Cortex of kidney (tissue), 1 donor: ENCODE measurements at places on chromosomes 7 and 10.

DNA sequence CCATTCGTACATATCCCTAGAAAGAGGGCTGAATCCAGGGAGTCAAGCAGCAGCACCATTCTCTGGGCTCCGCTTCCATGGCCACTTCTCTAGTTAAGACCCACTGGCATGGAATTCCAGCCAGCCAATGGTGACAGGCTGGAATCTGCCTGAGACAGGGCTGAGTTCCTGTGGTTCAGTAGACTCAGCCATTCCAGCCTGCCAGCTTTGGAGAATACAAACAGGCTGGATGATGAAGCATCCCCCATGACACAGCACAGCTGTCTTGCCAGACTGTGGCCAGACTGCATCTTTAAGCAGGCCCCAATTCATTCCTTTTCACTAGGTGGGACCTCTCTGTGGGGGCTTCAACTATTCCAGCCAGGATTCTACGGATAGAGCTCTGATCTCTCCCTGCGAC, 329.6 kb downstream of the XPNPEP1 start:
- no peak for DNase-seq

DNA sequence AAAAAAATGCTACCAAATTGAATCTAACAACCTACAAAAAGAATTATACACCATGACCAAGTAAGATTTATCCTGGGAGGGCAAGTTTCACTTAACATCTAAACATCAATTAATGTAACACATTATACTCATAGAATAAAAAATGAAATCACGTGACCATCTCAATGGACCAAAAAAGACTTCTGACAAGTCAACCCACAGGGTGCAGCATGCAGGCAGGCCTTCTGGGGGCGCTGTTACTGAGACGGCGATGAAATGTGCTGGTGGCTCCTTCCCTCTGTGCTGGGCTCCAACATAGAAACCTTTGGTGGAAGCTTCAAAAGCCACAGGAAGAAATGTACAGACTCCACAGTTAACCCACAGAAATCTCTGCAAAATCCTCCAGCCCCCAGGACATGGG, 103.1 kb downstream of the INHBA start:
- DNase-seq, result no peak

DNA sequence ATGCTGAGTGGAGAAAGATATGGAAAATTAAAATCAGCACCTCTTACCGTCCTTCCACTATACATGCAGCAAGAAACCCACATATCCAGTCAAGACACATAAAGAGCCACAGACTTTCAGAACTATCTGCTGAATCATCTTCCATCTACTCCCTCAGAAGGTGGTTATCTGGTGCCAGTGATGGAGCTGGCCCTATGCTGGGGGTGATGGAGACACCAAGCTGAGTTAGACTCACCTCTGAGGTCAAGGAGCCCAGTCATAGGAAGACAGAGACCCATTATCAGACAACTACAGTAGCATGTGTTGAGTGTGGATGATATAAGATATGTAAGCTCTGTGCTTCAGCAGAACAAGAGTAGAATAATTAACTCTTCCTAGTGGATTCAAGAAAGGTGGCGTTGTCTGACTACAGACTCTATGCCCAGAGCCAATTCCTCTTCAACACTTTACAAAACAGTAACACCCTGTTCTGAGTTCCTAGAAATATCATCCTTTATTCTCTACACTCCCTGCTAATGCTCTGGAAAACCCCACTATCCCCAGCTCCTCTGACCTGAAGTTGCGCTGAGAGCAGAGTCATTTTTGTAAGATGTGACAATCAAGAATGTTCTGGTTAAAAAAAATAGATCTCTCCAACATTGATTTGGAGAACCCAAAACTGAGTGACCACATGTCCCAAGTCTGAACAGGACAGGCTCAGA, 14.3 kb downstream of the CYP3A5 start:
- no peak for DNase-seq

DNA sequence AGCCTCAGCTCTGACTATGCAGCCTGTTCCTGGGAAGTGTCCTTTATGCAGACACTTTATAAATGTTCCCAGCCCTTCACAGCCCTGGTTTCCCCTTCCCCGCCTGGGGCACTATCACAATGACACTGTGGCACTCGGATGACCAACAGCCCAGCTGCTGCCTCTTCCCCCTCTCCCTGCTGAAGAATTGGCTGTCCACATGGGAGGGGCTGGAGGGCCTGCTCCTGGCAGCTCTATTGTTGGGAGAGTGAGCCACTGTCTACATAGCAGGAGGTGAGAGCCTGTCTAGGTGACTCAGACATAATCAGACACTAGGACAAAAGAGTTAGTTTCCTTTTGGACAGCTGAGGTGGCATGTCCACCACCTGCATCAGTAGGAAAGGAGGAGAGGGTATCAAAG, 437.5 kb downstream of the PLXNA4 start:
- DNase-seq, result no peak

DNA sequence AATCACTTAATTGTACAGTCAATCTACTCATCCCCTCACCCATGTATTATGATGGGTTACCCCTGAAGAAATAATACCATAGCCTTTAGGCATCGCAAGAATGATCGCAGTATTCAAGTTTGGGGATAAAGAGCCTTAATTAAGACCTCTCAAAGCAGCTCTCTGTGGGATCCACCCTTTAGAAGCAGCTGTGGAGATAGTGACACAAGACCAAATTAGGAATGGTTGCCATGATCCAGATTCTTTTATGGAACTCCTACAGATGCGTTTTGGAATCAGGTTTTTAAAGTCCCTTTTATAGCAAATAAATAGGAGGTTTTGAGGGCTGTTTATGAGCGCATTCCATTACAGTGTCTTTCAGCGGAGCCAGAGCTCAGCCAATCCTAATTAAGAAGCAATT, 12.2 kb downstream of the TES start:
- no peak for DNase-seq

DNA sequence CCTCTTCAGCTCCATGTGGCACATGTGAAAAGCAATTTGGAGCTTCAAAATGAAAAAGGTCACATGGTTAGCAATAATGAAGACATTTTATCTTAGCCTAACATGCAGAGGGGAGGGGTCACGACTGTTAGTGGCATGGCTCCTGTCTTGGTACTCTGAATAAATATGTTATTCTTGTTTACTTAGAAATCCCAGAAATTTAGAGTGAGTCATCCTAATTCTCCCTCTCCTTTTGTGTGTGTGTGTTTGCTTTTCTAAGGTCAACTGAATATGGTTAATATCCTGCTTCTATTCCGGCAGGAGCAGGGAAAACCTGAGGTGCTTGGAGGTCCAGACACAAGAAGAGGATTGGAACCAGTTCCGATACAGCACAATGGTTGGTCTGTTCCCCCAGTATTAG, 17.6 kb downstream of the BCCIP start:
- no peak for DNase-seq

DNA sequence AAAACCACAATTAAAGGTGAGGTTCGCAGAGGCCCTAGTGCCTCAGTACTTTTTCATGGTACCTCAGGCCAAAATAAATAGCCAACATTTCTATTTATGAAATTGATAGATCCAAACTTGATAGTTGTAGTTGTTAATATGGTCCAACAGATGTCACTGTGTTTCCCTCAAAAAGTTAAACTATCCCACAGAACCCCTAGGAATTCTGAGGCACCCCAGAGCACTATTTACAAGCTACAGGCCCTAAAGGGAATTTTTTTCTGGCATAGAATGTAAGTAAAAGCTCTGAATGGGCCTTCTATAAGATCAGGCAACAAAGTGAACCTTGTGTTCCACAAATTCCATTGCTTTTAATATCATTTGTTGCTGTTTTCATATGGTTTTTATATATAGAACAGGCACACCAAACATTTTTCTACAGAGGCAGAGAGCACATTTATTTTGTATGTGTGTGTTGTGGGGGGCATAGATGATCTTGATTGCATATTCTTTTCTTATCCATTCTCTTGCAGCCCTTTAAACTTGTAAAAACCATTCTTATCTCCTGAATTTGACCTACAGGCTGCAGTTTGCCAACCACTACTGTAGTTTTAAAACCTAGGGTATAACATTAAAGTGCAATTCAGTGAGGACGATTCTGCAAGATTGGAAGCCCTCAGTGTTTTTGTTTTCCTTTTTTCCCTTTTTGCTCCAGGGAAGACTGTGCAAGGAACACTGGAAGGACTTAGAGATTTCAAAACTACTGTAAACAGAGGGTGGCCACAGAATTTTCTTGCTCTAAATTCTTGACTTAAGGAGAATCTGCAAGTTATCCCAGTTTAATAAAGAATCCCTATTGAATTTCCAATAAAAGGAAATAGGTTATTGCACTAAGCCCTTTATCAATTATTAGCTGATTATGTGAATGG, 3.5 kb upstream of the ARL4A start:
- DNase-seq, result no peak

DNA sequence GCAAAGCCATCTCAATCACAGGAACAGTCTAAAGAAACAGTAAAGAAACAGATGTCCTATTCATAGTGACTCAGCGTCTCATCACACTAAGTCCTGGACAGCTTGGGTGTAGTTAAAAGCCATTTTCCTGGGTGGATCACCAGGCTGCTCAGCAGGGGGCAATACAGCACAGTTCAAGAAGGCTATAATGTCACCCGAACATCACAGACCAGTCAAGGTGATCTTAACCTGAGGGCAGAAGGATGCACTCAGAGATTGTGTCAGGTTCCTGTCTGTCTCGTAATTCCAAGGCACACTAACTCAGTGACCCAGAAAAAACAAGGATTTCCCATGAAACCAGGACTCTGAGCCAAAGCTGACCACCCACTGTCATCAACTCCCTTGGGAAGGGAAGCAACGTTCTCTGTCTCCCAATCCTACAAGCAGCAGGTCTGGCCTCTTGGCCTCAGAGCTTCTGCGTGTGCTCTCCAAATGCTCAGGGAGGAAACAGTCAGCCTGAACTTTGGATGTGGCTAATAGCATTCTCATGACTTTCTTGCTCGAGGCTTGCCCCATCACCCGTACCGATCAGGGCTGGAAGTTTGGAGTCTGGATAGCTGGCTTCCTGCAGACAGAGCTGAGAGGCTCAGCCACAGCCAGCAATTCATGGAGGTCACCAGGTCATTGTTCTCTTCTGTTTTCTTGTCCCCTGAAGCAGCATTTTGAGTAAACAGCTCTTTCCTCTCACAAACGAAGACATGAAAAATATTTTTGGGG, 90.4 kb upstream of the FAM171A1 start:
- DNase-seq, result no peak

- DNase-seq, result no peak
Measured at GRCh38 chr7:43458330-43459018, 124.4 kb upstream of the STK17A start.

DNA sequence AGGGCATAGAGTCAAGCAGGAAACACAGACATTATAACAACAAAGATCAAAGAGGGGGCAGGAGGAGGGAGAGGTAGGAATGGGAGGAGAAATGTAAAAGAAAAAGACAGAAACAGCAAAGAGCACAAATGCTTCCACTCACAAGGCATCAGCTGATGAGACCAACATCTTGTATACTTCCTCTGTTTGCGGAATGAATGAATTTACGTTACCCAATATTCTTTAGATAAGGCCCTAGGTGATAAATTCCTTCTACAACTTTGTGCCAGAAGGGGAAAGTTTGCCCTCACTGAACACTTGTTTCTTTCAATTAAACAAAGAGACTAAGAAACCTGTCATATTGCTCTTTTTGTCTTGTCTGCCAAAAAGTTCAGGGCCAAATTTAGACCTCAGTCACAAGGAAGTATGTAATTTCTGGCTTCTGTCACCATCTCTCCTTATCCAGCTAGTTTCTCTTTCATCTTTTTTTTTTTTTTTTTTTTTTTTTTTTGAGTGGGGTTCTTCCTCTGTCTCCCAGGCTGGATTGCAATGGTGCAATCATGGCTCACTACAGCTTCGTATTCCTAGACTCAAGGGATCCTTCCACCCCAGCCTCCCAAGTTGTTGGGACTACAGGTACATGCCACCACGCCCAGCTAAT, 116.4 kb upstream of the NANOS1 start:
- DNase-seq, result no peak

- no peak for DNase-seq
Measured at GRCh38 chr7:2128601-2129322, 104.0 kb downstream of the MAD1L1 start.

GRCh38 chr7:8056439-8056838, 87.8 kb downstream of the GLCCI1 start:
- no peak for DNase-seq

DNA sequence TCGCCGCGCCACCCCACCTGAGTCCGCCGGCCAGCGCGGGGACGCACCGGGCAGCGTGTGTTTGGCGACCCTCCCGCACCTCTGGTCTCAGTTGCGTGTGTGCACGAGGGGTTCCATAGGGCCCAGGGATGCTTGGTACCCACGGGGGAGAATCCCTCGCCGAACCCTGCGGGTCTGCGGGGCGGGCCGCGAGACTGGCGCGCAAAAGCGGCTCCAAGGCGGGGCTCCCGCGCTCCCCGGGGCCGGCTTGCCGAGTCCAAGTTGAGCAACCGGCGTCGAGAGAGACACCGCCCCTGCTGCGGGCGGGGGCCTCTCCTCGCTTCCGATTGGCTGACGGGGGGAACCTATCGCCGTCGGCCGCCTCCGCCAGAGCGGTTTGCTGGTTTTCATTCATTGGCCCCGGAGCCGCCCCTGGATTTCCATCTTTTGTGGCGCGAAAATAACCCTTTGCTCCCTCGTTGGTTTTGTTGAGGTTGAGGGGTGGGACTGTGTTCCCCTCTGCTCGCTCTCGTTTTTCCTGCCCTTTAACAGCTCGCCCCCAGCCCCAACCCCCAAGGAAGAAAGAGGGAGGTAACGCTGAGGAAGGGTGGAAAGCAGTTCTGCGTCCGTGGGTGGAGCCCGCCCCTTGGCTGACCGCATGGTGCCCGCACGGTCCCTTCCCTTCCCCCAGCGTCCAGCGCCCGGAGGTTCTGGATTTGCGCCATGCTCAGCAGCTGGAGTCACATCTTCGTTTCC, 4.0 kb upstream of the IGF2BP3 start:
- no peak for DNase-seq

- DNase-seq, result no peak
Measured at GRCh38 chr10:31678139-31678536, 250.5 kb downstream of the ARHGAP12 start.

GRCh38 chr10:60388116-60388625, 1.5 kb downstream of the ANK3 start:
- no peak for DNase-seq

DNA sequence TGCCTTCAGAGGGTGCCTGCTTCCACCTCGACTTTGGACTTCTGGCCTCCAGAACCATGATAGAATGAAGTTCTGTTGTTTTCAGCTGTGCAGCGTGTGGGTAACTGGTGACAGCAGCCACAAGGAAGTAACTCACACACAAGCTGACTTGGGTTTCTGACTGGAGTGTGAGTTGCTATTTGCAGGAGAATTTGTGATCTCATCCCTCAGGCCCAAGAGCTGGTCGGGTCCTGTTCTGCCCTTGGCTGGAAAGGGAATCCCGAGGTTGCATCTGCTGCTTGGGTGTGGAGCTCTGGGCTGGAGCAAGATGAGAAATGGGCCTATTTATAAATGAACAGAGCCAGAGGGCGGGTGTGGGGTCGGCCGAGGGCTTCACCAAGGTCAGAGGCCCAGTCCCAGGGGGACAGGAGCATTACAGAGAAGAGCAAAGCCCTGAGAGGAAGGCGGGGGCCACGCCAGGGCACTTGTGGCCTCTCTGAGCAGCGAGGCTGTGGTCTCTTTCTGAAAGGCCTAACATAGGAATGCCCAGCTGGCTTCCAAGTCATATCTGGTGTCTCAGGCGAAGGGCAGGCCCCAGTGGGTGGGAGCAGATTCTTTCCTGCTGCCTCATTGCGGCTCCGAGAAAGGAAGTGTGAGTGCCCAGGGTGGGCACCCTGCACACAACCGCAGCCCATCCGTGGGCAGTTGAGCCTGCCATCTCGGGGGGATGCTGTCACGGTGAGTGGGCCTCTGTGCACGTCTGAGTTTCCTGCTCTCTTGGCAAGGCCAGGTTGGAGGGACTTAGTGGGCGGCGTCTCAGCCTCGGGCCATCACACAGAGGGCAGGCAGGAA, 26.5 kb upstream of the C10orf71 start:
- DNase-seq, result no peak
